ENCODE measurements at places on chromosomes 13 and 19.

- peak; percentile 52 for DNase-seq
Observed at GRCh38 chr13:41915081-41915480, 45.8 kb downstream of the VWA8 start.

GRCh38 chr13:20134732-20135131, 26.1 kb downstream of the GJA3 start:
- DNase-seq: no peak

DNA sequence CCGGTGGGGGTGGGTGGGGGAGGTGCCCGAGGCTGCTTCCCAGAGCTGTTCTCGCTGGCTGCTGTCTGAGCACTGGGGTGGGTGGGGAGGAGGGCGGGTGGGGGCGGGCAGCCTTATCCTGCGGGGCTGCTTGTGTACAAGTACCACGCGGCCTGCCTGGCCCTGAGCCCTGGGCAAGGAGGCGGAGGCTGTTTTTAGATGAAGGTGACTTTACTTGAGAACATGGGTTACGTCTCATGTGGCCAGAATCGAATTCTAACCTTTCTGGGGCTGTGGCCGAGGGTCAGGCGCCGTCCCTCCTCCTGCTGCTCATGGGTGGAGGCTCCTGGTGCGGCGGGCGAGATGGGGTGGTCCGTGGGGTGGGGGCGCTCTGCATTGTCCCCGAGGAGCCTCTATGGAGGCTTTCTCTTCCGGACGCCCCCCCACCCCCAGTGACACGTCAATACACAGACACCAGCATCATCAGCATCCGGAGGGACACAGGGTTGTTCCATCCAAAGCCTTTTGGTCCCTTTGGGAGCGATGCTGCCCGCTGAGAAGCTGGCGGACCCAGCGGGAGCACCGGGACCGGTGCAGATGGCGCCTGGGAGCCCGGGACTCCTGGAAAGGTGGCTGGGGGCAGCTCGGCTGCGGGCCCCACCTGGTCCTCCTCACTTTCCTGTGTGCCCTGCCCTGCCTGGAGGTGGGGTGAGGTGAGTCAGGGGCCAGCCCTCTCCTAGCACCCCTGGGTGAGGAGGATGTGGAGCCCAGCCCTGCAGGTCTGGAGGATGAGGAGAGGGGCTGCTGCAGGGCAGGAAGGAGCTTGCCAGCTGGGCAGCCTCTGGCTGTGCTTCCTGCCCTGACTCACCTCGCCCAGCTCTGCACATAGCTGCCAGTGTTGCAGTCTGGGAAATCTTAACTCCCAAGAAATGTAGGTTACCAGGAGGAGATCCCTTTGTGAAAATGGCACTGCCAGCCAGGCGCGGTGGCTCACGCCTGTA, 3.4 kb downstream of the BSG start:
- peak; percentile 88 for DNase-seq

DNA sequence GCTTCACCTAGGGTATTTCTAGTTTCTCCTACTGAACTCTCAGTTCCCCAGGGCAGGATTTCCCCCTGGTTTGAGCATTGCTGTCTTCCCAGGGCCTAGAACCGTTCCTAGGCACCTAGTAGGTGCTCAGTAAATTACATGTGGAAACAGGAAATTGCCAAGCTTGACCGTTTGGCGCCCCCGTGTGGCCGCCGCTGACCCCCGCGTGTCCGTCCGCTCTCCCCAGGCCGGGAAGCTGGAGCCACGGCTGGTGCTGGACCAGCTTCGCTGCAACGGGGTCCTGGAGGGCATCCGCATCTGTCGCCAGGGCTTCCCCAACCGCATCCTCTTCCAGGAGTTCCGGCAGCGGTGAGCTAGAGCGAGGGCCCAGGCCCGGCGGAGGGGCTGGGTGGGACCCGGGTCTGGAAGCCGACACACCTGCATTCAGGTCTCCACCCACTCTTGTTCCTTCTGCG, 55.5 kb downstream of the MYH14 start:
- peak; percentile 12 for DNase-seq

DNA sequence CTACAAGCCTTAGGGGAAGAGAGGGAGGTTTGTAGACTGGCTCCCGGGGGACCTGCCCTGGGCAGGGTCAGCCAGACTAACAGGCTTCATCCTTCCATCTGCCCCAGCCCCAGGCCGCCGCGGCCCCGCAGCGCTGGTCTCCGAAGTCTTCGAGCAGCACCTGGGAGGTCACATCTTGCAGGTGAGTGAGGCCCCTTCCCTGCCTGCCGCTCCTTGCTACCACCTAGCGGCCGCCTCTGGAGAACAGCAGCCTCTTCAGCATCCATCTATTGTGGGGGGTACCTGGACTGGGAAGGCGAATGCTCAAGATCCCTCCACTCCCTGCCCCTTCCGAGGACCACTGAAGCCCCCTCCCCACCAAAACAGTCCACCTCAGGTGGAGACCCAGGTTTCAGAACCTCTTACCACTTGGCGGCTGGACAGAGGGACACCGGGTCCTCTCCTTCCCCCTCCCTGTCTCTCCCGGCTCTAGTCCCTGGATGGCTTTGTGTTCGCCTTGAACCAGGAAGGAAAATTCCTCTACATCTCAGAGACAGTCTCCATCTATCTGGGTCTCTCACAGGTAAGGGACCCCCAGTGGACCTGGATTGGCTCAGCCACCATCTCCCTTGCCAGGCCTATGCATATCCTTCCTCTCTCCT, 12.7 kb downstream of the NPAS1 start:
- peak; percentile 52 for DNase-seq

- no peak for DNase-seq
Observed at GRCh38 chr19:51333836-51334460, 8.0 kb downstream of the VSIG10L start.

- DNase-seq: peak; percentile 55
Observed at GRCh38 chr19:40982594-40983101, 8.4 kb upstream of the CYP2B6 start.

DNA sequence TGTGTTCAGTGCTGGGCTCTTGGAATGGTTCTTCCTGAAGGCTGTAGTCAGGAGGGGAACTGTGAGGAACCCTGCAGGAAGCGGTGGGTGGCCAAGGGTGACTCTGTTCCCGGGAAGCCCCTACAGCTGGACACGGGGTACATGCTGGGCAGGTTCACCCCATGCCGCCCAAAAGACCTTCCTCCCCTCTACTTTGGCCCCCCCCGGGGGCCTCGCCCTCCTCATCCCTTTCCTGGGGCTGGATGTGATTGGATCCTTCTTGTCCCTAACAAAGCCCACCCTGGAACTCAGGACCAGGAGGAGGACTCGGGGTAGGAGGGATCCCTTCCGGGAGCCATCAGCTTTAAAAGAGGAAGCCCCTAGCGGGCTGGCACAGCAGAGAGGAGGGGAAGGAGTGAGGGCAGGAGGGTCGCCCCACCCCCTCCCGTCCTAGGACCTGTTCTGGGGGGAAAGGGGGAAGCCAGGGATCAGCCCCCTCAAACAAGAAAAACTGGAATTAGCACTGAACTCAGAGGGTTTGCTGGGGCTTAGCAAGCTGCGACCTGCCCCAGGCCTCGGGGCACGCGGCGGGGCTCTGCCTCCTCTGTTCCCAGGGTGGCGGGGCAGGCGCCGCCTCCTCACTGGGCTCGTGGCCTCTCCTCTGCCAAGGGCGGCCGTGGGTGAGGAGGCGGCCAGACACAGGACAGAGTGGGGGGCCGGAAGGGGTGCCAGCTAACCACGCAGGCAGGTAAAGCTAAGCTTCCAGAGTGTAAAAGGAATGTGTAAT, 4.0 kb downstream of the CEBPA start:
- no peak for DNase-seq

- peak; percentile 66 for DNase-seq
Observed at GRCh38 chr13:31908696-31909411, 122.7 kb upstream of the FRY start.

GRCh38 chr13:104954210-104954609, 1581.3 kb downstream of the EFNB2 start:
- no peak for DNase-seq

DNA sequence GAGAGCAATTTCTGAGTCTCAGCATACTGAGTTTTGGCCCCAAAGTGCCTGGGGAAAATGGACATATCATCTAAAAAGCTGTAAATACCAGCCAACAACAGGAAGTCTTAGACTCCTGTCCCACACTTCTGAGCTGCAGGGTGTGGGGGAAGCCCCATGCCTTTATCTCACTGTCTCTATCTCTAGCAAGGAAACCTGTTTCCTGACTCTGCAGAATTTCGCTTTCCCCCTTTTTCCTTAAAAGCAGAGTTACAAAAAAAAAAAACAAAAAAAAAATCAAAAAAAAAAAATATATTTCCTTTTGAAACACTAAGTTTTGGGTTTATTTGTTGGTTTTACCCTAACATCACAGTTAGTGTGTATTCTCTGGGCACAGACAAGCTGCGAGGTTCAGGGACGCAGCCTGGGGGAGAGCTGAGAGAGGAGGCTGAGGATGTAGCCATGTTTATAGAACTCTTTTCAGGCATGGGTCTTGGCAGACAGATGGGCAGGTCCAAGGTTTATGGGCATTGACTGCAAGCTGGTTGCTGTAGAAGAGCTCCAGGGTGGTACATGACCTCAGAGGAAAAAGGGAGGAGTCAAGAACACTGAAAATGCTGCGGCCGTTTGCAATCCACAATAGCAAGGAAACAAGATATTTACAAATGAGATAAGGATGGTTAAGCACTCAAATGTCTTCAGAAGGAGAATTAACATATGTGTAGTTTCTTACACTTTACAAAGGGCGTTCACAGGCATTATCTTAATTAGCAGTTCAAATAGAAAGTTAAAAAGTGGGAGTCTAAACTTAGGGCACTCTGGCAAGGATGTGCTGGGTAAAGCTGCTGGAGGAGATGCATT, 4.9 kb downstream of the MBNL2 start:
- DNase-seq: peak; percentile 58

Data from GM23248 (cell line).